ENCODE measurements at places on chromosomes 3 and 15.

- peak; percentile 50 for DNase-seq
Observed at GRCh38 chr3:192802957-192803899, 75.9 kb upstream of the FGF12 start.

DNA sequence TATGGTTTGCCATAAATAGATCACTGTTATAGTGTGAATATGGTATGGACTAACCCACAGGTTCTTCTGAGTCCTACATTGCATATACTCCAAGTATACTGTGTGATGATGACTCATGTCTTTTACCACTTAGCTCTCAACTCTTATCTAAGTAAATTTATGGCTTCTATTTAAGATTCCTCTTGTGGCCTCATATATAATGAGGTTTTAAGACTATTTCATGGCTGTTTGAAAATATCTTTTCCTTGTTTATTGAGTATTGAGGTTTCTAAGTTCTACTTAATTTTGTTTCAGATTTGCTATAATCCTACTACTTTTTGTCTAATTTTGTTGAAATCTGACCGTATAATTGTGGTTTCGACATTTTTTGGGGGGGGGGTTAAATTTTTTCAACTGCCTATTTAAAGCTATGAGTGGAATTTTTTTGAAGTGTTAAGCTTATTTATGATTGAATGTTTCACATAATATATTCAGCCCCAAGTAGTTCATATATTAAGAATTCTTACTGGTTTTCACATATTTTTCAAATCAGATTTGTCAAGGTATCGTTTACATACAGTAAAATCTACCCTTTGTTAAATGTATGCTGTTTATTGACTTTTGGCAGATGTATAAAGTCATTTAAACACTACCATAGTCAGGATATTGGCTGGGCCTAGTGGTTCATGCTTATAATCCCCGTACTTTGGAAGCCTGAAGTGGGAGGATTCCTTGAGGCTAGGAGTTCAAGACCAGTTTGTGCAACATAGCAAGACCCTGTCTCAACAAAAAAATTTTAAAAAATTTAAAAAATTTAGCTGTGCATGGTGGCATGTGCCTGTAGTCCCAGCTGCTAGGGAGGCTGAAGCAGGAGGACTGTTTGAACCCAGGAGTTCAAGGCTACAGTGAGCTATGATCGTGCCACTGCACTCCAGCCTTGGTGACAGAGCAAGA lies 11.7 kb downstream of the SLC25A36 start:
- peak; percentile 70 for DNase-seq

DNA sequence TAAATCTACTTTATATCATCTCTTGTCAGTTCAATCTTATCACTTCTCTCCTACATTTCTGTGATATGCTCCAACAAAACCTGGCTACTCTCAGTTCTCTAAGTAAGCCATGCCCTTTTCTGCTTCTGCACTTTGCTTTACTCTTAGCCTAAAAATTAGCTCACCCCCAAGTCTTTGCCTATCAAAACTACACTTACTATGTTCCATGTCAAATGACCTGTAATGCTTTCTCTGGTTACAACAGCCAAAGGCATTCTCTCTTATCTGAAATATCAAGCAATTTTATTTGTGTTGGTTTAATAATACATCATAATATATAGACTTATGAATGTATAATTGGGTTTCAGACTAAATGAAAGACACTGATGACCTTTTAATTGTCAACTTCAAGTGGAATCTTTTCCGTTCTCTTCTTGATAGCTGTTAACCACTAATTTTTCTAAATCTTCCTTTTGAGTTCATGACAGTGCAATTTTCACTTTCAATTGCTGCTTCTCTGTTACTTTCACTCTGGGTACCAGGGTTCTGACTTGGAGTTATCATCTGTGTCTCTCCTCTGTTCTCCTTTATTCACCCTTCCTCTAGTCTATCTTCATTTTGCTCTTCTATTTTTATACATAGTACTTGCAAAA lies 619.0 kb upstream of the GOLIM4 start:
- DNase-seq = no peak

- DNase-seq = no peak
Observed at GRCh38 chr3:11624704-11625375, 18.9 kb downstream of the VGLL4 start.

- DNase-seq = no peak
Observed at GRCh38 chr3:107942951-107943749, 147.7 kb downstream of the CD47 start.

GRCh38 chr15:61227269-61227949 lies 1.7 kb downstream of the RORA start:
- DNase-seq = no peak

- no peak for DNase-seq
Observed at GRCh38 chr3:25182794-25183193, 245.3 kb upstream of the RARB start.

- no peak for DNase-seq
Observed at GRCh38 chr15:57892181-57892580, 173.3 kb downstream of the ALDH1A2 start.
